ENCODE measurements at places on chromosomes 5 and 9.

DNA sequence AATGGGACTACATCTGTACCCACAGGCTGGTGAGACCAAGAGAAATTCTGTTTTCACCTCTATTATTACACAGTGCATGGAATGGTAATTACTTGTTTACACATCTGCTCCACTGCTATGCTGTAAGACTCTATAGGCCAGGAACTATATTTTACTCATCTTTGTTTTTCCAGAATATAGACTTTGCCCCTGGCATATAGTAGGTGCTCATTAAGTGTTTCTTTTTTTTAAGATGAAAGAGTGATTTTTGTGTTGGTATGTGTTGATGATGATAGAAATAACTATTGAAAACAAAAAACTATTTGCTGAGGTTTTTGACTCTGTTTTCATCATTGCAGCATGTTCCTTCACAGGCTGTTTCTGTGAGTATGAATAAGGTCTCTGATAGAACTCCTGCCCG, 294.7 kb downstream of the CSNK1G3 start:
- no peak for DNase-seq

- no peak for DNase-seq
Observed at GRCh38 chr9:136526625-136527066, 19.2 kb downstream of the NOTCH1 start.

GRCh38 chr5:103371046-103371607, 112.6 kb downstream of the MACIR start:
- no peak for DNase-seq

GRCh38 chr9:14985419-14985818, 75.2 kb upstream of the FREM1 start:
- DNase-seq, result no peak

All from hematopoietic multipotent progenitor cell treated with erythropoietin and hydrocortisone succinate and interleukin-3 and kit ligand, for 6 days (in vitro differentiated cells).